ENCODE measurements at places on chromosomes 2 and 18.

GRCh38 chr2:59254279-59254678 is 1013.2 kb upstream of the FANCL start:
- DNase-seq: no peak

GRCh38 chr2:221731432-221732145 is 159.5 kb upstream of the EPHA4 start:
- no peak for DNase-seq

DNA sequence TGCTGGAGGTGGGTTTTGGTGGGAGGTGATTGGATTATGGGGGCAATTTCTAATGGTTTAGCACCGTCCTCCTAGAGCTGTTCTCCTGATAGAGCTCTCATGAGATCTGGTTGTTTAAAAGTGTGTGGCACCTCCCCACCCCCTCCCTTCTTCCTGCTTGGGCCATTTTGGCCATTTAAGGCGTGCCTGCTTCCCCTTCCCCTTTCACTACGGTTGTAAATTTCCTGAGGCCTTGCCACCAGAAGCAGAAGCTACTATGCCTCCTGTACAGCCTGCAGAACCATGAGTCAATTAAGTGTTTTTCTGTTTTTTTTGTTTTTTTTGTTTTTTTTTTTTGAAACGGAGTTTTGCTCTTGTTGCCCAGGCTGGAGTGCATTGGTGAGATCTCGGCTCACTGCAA is 335.7 kb upstream of the HS6ST1 start:
- no peak for DNase-seq

DNA sequence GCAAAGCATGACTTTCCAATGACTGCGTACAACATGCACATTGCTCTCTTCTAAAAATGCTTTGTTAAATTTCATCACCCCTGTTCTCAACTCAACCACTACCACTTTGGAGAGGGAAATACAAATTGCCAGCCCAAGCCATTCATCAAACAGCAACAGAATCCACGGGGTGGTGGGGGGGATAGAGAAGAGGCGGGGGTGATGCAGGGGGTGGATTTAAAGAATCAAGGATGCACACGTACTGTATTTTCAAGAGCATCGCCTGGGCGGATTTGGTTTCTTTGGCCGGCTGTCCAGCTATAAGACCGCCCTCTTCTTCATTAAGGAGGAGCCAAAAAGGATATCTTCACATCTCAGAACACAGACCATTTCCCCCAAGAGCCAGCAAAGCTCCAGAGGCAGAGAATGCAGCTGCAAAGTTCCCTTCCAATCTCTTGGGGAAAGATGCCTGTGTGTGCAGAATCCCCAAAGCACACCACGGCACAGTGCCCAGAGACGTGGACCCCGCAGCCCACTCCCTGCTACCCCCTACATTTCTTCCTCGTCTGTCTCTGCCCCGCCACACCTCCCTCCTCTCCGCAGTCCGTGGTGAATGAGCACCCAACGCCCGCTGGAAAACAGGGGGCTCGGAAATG is 977 bp downstream of the SLC8A1 start:
- peak; percentile 24 for DNase-seq

- no peak for DNase-seq
These were observed 6.4 kb downstream of the ITGA4 start for GRCh38 chr2:181463588-181463987.

GRCh38 chr18:12409469-12409868 is 1.7 kb downstream of the PRELID3A start:
- DNase-seq: no peak

DNA sequence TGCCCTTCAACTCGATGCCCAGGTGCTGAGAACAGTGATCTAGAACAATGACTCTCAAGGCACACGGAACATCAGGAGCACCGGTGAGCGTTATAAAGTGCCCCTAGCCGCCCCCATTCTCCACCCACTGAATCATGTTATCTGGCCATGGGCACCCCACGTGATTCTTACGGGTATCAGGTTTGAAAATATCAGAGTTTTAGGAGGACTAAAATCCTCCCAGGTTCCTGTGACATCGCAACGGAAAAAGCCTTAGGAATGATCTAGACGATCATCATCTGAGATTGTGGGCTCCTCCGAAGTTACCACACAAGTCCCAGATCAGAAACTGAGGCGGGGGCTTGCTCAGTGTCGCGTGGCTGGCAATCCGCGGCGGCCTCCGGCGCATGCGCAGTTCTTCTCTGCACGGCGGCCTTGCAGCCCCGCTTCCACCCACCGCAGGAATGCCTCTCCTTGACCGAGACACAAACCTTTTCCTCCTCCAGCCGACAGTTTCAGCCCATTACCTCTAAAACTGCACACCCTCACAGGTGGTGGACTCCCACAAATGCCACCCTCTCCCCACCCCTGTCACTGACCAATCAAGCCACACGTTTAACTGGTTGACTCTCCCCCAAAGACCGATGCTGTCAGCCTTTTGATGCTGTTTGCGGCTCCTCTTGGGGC is 5.8 kb upstream of the MRPL33 start:
- peak; percentile 67 for DNase-seq

GRCh38 chr2:143964891-143965290 is 555.0 kb downstream of the ZEB2 start:
- DNase-seq: no peak

GRCh38 chr2:39241588-39241987 is 2.2 kb downstream of the CDKL4 start:
- no peak for DNase-seq

GRCh38 chr2:8566155-8566670 is 115.6 kb upstream of the ID2 start:
- no peak for DNase-seq

- DNase-seq: no peak
These were observed 134.0 kb downstream of the HDAC4 start for GRCh38 chr2:239266779-239267287.

DNA sequence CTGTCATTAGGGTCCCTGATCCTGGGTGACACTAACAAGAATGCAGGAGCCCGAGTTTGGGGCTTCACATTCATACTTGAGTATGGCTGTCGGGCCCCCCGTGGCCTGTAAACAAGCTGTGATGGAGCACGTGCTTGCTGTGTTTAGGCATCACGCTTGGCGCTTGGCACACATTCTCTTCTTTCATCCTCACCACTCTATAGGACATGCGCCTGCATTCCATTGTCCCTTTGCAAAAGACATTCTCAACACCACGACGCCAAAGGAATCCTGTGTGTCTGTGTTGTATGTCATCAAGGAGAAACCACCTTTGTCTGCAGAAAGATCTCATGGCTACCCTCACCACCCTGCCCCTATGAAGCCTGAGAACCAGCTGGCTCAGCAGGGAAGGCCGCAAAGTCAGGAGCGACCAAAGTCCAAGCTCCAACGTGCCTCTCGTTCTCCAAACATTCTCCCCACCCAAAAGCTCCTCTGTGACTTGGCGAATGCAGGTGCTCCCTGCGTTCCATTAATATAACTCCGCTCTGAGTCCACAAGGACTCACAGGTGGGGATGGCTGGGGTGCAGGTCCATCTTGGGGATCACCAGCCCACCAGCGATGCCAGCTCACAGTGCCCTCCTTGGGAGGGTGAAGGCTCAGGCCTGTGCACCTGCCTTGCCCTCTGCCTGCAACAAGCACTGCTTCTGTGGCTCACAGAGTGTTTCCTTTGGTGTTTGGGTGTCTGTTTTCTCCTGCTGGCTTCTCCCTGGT is 6.2 kb upstream of the PER2 start:
- peak; percentile 56 for DNase-seq

- DNase-seq: no peak
These were observed 130.6 kb downstream of the NXPH2 start for GRCh38 chr2:138649571-138649970.

- no peak for DNase-seq
These were observed 36.3 kb downstream of the RTN4 start for GRCh38 chr2:55013936-55014335.

DNA sequence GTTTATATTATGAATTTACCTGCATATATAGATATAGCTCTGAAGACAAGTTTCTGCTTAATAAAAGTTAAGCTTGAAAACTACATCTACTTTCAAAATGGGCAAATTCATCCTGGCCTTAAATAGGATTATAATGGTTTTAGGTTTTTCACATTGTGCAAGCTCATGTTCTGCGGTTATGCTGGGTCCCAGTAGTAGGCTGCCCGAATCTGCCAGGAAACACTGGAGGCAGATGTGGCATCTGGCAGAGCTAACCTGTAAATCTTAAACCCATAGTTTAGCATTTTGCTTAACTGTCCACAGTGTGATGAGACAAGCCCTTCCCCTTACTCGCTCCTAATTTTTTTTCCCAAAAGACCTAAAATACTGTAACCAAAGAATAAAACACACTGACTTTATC is 234.2 kb downstream of the TCF4 start:
- DNase-seq: no peak

DNA sequence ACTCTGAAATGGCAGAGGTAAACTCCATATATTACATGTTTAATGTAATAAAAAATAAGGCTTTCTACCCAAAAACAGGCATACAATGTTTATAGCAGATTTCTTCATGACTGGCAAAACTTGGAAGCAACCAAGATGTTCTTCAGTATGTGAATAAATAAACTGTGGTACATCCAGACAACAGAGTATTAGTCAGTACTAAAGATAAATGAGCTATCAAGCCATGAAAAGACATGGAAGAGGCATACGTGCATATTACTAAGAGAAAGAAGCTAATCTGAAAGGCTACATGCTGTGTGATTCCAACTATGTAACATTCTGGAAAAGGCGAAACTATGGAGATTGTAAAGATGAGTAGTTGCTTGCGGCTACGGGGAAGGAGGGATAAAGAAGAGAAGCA is 97.4 kb downstream of the OSR1 start:
- no peak for DNase-seq

DNA sequence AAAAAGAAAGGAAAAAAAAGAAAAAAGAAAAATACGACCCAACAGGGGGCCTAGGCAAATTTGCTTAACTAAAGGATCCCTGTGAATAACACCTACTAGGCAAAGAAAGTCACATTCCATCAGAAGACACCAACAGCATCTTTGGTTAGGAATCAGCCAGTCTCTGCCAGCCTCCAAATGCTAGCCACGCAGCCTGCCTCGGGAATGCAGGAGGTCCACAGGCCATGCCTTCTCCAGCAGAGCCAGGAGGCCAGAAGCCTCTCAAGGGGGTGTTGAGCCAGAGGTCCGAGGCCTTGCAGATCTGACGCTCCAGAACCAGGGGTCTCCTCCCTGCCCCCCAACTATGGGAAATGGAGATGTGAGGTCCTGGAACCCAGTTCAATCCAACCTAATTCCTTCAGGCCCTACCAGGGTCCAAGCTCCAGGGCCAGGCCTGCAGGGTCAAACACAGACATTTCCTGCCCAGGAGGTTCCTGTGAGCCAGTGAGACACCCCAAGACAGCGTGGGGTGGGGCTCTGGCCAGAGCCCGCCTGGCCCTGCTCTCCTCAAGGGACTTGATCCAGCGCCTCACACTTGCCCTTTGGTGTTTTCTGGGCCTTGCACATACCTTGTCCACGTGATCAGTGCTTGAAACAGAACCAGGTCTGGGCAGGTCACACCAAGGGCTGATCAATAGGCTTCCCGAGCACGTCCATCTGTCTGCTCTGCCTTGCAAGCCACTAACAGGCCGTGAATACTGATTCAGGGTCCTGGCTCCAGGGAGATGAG is 289.6 kb upstream of the ID2 start:
- DNase-seq: peak; percentile 82

- no peak for DNase-seq
These were observed 237.6 kb upstream of the UBE2E3 start for GRCh38 chr2:180742801-180743200.

GRCh38 chr18:41745166-41746049 is 209.6 kb upstream of the PIK3C3 start:
- DNase-seq: peak; percentile 55

GRCh38 chr2:17911491-17912260 is 33.2 kb downstream of the KCNS3 start:
- DNase-seq: no peak

DNA sequence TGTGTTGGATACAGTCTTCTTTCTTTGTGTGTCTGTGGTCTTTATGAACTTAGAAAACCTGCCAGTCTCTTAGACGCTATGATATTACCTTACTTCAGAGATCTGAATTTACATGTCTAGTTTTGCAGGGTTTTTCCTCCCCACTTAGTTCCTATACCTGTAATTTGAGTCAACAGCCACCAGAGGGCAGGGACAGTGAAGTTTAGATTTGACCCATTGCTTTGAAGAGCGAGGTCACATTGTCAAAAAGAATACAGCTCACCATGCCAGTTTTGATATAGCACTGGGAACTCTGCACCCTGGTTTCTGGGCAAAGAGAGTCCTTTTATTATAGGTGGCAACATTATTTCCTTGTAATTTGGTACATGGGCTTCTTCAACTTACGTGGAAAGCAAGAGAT is 102.3 kb downstream of the MAPK4 start:
- no peak for DNase-seq

- DNase-seq: no peak
These were observed 131.1 kb downstream of the CDH2 start for GRCh38 chr18:28045880-28046279.

DNA sequence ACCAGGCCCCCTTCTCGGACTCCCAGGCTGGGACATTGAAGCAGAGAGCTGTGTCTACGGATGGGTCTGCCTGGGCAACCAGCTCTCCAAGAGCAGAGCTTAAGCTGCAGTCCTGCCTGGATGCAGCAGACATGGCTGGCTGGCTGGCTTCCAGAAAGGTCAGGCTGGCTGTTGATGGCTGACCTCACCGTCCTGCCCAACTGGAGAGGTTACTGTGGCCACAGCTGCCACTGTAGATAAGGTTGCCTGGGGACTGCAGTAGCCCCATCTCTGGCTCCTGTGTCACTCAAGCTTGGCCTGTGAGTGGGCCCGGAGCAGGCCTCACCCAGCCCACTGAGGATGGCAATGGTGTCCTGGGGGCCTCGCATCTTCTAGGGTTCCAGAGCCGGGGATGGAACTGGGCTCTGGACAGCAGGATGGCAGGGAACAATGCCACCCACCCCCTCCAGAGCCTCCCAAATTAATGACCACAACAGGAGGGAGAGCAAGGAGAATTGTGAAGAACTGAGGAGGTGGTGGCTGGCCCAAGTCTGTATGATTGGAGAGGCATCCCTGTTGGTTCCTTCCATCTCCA is 37.0 kb upstream of the FOSL2 start:
- DNase-seq: peak; percentile 93
